ENCODE measurements at places on chromosomes 11 and 22. TPM values are rescaled to one million over a fixed set of nuclear protein-coding genes. Genes with fewer than 3 reads are reported as not detected.

Gene HYOU1
- total RNA-seq, result 168 TPM

Gene PRODH
- total RNA-seq, result 0.84 TPM

Gene MPEG1
- not detected for total RNA-seq

Gene KRTAP5-2
- not detected for total RNA-seq

Gene MN1
- 3.1 TPM for total RNA-seq

Gene DDI1
- total RNA-seq, result not detected

GRCh38 chr11:14980854-14981253 lies 8.7 kb upstream of the CALCA start:
- no peaks in the 10 kb centered on the region for H3K27me3 ChIP-seq
- no peaks in the 10 kb centered on the region for H3K36me3 ChIP-seq
- peak; percentile 23 for DNase-seq
- H3K4me1 ChIP-seq, result no peaks in the 10 kb centered on the region
- no peak overlapping the region for H3K4me3 ChIP-seq

- no peaks in the 10 kb centered on the region for H3K27me3 ChIP-seq
- DNase-seq, result no peak
- H3K4me1 ChIP-seq, result no peaks in the 10 kb centered on the region
- no peaks in the 10 kb centered on the region for H3K36me3 ChIP-seq
- H3K27ac ChIP-seq, result no peak overlapping the region
- H3K4me3 ChIP-seq, result no peak overlapping the region
Measured at GRCh38 chr22:27698813-27699212, 102.7 kb downstream of the MN1 start.

DNA sequence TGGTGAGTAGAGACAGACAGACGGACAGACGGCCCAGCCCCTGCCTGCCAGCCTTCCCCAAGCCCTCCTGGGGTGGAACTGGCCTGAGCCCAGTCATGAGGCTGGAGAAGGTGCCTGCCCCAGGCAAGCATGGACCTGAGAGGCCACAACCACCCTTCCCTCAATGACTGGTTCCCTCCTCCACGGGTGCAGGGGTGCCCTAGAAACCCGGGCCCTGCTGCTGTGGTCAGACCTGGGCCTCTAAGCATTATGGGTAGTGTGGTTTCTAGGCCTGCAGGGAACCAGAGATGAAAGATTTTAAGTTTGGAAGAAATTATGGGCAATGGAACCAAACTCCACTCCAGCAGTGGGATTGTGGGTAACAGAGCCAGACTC lies 13.5 kb downstream of the RHBDD3 start:
- no peaks in the 10 kb centered on the region for H3K36me3 ChIP-seq
- no peaks in the 10 kb centered on the region for H3K4me1 ChIP-seq
- no peaks in the 10 kb centered on the region for H3K27me3 ChIP-seq
- no peak overlapping the region for H3K27ac ChIP-seq
- no peak for DNase-seq
- no peak overlapping the region for H3K4me3 ChIP-seq

- peaks cover 39% of the 10 kb centered on the region for H3K4me1 ChIP-seq
- H3K4me3 ChIP-seq, result peak overlapping the region; percentile 33
- DNase-seq, result peak; percentile 71
- no peaks in the 10 kb centered on the region for H3K36me3 ChIP-seq
- H3K27me3 ChIP-seq, result no peaks in the 10 kb centered on the region
Measured at GRCh38 chr11:16917941-16918340, 96.3 kb downstream of the PLEKHA7 start.

DNA sequence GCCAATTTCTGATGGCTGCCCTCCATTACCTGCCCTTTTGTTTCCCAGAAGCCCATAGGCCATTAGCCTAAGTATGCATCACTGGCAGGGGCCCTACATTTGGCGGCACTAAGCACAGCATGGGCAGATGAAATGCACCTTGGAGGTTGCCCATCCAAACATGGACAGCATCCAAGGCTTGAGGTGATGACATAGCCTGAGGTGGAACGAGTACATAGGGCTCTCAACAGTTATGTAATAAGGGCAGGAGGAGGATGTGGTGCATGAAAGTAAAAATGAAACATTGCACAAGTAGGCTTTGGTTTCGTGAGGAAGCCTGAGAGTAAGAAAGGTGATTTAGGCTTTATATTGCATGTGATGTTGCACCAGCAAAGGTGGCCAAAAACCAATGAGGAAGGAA lies 148.1 kb downstream of the FAM76B start:
- H3K36me3 ChIP-seq, result no peaks in the 10 kb centered on the region
- no peaks in the 10 kb centered on the region for H3K4me1 ChIP-seq
- no peak overlapping the region for H3K27ac ChIP-seq
- H3K27me3 ChIP-seq, result peaks cover 23% of the 10 kb centered on the region
- H3K4me3 ChIP-seq, result no peak overlapping the region
- DNase-seq, result no peak

DNA sequence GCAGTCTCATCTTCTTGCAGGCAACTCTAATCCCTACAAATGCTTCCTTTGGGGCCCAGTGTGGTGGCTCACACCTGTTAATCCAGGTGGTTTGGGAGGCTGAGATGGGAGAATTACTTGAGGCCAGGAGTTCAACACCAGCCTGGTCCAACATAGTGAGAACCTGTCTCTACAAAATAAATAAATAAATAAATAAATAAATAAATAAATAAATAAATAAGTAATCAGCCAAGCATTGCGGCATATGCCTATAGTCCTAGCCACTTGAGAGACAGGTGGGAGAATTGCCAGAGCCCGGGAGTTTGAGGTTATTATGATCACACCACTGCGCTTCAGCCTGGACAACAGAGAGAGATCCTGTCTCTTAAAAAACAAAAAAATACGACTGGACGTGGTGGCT lies 34.1 kb upstream of the RRAS2 start:
- H3K27me3 ChIP-seq, result no peaks in the 10 kb centered on the region
- no peak overlapping the region for H3K27ac ChIP-seq
- no peaks in the 10 kb centered on the region for H3K4me1 ChIP-seq
- H3K36me3 ChIP-seq, result no peaks in the 10 kb centered on the region
- no peak overlapping the region for H3K4me3 ChIP-seq

DNA sequence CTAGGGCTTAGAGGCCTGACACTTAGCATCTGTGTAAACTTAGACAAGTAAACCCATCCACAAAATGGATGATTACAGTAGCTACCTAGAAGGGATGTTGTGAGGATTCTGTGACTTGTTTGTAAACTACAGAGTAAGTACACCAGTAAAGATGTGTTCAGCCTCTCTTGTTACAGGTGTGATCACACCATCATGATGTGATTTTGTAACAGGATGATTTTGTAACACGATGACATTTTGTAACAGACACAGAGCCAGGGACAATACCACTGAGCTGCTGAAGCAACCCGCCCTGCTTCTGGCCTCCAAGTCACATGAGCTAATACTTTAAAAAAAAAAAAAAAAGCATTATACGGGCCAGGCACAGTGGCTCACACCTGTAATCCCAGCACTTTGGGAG lies 17.0 kb downstream of the FADD start:
- H3K4me1 ChIP-seq, result no peaks in the 10 kb centered on the region
- DNase-seq, result no peak
- H3K4me3 ChIP-seq, result no peak overlapping the region
- H3K27me3 ChIP-seq, result no peaks in the 10 kb centered on the region
- H3K27ac ChIP-seq, result no peak overlapping the region
- H3K36me3 ChIP-seq, result no peaks in the 10 kb centered on the region

DNA sequence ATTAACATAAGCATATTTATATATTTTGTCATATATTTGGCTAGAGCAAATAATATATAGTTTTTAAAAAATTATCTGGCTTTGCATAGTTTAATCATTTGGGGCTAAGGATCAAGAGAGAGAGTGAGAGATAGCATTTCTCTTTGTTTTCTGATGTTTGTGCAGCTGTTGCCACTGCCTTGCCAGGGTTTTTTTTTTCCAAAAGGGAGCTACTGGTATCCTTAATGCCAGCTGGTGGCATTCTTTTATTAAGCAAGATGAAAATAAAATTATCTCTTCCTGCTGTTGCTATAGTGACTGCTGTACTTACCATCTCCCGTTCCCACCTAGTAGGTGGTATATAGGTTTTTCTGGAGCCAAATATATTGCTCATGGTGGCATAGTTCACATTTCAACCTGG lies 793.3 kb upstream of the ARHGAP42 start:
- H3K4me3 ChIP-seq, result no peak overlapping the region
- H3K36me3 ChIP-seq, result no peaks in the 10 kb centered on the region
- no peak overlapping the region for H3K27ac ChIP-seq

GRCh38 chr22:48238966-48239365 lies 1476.5 kb downstream of the TBC1D22A start:
- no peak overlapping the region for H3K4me3 ChIP-seq
- H3K27me3 ChIP-seq, result no peaks in the 10 kb centered on the region
- H3K27ac ChIP-seq, result no peak overlapping the region
- no peak for DNase-seq
- no peaks in the 10 kb centered on the region for H3K36me3 ChIP-seq
- H3K4me1 ChIP-seq, result no peaks in the 10 kb centered on the region

GRCh38 chr22:45242778-45243191 lies 2.1 kb upstream of the KIAA0930 start:
- no peaks in the 10 kb centered on the region for H3K27me3 ChIP-seq
- no peak overlapping the region for H3K4me3 ChIP-seq
- peak overlapping the region; percentile 62 for H3K27ac ChIP-seq
- peak; percentile 84 for DNase-seq
- peaks cover 35% of the 10 kb centered on the region for H3K4me1 ChIP-seq

- H3K27ac ChIP-seq, result no peak overlapping the region
- H3K4me3 ChIP-seq, result no peak overlapping the region
- no peaks in the 10 kb centered on the region for H3K27me3 ChIP-seq
Measured at GRCh38 chr11:105799263-105799662, 189.4 kb downstream of the GRIA4 start.

GRCh38 chr11:114265122-114265878 lies 30.9 kb upstream of the NNMT start:
- no peaks in the 10 kb centered on the region for H3K4me1 ChIP-seq
- no peaks in the 10 kb centered on the region for H3K36me3 ChIP-seq
- no peak overlapping the region for H3K4me3 ChIP-seq
- H3K27ac ChIP-seq, result no peak overlapping the region
- DNase-seq, result no peak

GRCh38 chr22:42214633-42215415 lies 55.6 kb downstream of the TCF20 start:
- no peak for DNase-seq
- H3K27me3 ChIP-seq, result no peaks in the 10 kb centered on the region
- H3K27ac ChIP-seq, result no peak overlapping the region
- H3K4me1 ChIP-seq, result no peaks in the 10 kb centered on the region
- H3K4me3 ChIP-seq, result no peak overlapping the region

GRCh38 chr11:1807264-1807995 lies 27.4 kb upstream of the SYT8 start:
- no peaks in the 10 kb centered on the region for H3K36me3 ChIP-seq
- H3K4me3 ChIP-seq, result no peak overlapping the region
- H3K4me1 ChIP-seq, result no peaks in the 10 kb centered on the region
- no peaks in the 10 kb centered on the region for H3K27me3 ChIP-seq

GRCh38 chr22:43179146-43179910 lies 7.6 kb downstream of the TTLL12 start:
- peaks cover 9% of the 10 kb centered on the region for H3K4me1 ChIP-seq
- H3K4me3 ChIP-seq, result no peak overlapping the region
- DNase-seq, result no peak

- no peaks in the 10 kb centered on the region for H3K27me3 ChIP-seq
- DNase-seq, result no peak
- H3K27ac ChIP-seq, result no peak overlapping the region
- H3K4me1 ChIP-seq, result no peaks in the 10 kb centered on the region
Measured at GRCh38 chr11:4677948-4678347, 19.7 kb downstream of the OR51E2 start.

Data from PC-3 (cell line).